ENCODE measurements at places on chromosomes 1 and 21.

DNA sequence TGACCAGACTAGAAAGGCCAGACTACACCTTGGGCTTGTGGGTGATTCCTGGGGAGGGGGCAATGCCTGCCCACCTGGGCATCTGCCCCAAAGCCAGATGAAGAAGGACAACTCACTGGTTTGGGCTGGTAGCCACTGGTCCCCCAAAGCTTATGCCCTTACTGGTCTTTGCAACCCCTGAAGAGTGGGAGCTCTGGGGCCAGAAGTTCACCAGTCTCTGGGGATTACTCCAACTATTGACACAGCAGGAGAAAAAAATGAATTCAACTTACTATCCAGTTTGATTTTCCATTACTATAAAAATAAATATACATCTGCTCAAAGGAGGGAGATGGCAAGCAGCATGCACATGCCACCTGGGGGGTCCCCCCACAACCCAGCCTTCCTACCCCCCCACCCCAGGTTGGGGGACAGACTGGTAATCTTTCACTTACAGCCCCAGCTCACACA is 2.6 kb downstream of the AHDC1 start:
- no peak for DNase-seq

GRCh38 chr21:14864211-14865021 is 200.4 kb downstream of the NRIP1 start:
- DNase-seq: peak; percentile 77

- DNase-seq: no peak
These were observed 72.1 kb downstream of the DNM3 start for GRCh38 chr1:171913385-171913784.

DNA sequence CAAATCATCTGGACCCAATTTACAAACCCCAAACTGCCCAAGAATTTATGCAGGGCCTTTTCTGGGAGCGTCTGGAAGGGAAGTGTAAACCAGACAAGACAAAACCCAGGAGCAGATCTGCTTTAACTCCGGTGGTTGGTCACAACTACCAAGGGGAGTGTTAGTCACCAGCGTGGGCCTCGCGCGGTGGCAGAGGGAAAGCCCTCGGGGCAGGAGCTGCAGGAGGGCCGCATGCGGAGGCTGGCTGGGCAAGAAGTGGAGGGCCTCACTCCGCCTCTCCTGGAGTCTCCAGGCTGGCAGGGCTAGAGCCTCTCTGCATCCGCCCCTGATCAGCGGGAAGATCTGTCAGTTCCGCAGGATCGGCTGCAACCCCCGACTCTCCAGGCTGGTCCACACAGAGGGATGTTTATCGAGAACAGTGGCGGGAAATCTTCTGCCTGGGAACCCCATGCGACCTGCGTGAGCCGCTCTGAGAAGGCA is 2.0 kb downstream of the COL24A1 start:
- DNase-seq: peak; percentile 4

DNA sequence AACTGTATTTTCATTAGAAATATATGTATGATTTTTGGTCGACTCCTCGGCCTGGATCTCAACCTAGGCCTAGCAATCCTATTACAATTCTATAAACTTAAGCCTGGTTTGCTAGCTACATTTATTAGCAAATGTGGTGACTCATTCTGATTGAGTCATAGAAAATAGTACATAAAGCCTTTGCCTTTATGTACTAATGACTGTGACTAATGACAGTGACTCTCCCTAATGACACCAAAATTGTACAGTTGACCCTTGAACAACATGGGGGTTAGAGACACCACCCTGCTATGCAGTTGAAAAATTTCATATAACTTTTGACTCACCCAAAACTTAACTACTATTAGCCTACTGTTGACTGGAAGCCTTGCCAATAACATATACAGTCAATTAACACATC is 78.9 kb downstream of the CLEC20A start:
- no peak for DNase-seq
